ENCODE measurements at places on chromosomes 2 and 18.

DNA sequence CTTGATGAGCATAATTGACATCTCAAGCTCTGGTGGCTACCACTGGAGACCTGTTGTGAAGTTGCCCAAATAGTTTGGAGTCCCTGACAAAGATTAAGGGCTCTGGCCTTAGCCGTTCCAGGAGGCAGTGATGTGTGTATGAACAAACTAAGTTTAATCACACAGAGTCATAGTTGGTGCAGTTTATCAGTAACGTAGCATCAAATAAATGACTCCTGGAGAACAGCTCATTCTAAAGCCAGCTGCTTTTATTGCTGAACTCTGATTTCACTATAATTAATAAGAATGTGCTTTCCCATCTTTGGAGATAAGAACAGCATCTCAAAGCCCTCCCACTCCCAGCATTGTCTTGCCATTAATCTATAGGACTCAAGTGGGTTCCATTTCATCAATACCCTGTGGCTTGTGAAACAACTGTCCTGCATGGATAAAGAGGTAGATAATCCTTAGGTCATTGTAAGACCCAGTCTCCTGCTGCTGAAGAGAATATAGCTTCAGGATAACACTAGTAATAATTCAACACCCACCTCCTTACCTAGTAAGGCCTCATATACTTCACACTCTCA lies 211.4 kb upstream of the THUMPD2 start:
- no peak for DNase-seq

DNA sequence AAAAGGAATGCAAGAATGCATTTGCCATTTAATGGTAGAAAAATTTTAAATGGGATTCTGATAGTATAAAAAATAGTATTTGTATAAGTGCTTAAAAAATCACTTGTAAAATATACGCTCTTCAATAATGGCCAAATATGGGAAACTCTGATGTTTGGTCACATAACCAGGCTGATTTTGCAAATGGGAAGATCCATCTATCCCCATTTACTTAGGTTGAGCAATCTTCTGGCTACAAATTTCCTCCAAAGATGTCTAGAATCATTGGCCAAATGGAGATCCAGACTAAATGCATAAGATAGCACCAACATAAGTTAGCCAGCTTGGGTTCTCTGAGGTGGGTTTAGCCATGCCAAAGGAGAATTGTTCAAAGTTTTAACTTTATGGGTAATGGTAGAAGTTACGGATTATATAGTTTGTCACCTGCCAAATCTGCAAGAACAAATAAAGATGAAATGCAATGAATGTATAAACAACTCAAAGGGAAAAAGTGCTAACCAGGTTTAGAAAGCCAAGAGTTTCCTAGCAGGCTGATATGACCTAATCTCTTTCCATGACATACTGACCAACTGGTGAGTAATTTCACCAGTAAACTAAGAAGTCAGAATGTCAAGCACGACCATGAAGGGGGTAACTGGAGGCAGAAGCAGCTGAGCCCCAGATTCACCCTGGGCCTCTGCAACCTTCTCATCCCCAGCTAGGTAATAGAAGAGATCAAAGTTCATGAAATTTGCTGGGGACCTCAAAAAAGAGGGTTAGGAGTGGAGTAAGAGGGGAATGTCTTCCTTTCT lies 10.0 kb downstream of the RHOB start:
- DNase-seq, result no peak

DNA sequence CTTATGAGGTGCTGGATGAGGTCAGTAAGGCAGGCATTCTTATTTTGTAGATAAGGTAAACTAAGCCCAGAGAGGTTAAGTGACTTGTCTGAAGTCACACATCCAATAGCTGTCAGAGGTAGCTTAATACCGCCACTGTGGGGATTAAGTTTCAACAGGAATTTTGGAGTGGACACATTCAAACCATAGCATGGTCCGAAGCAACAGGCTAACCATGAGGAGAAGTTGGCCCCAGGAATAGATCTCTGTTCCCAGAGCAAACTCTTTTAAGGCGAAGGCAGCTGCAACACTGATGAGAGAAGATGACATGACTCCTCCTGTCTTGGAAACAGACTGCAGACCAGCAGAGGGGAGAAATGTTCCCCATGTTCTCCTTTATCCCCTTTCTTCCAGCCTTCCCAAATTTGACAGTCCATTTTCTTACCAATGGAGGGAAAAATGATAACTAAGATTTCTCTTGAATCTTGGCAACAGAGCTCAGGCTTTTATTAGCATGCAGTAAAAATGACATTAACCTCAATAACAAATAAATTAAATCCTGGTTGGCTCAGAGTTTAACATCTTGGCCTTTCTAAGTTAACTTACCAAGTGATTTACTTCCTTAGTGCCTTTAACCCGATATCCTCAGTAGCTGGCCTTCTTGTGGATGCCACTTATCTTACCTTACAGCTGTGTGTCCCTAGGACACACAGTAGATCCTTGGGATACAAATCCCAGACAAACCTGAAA lies 67.9 kb upstream of the STPG4 start:
- DNase-seq, result no peak

DNA sequence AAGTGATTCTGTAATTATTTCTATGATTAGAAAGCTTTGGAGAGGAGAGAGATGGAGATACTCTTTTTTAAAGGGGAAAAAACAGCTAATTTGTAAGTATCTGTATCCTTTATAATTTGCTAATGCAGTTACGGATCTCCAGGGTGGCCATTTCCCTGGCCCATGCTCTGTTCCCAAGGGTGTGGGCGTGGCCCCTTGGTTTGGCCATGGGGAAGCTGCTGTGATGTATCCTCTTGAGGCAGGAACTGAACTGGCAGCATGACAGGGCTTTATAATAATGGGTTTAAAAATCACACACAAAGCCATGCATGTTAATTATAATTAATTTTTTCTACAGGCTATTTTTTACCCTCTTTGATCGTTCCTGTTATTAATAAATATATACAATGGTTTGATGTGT lies 27.0 kb downstream of the TRAPPC12 start:
- DNase-seq, result no peak

GRCh38 chr2:178066890-178067669 lies 5.5 kb downstream of the PDE11A start:
- no peak for DNase-seq

- no peak for DNase-seq
These were observed 394.8 kb downstream of the PID1 start for GRCh38 chr2:228876276-228876675.

GRCh38 chr2:200705305-200706041 lies 106.2 kb upstream of the BZW1 start:
- no peak for DNase-seq

Data from HS-5 (cell line).